ENCODE measurements at places on chromosomes 11 and 22.

DNA sequence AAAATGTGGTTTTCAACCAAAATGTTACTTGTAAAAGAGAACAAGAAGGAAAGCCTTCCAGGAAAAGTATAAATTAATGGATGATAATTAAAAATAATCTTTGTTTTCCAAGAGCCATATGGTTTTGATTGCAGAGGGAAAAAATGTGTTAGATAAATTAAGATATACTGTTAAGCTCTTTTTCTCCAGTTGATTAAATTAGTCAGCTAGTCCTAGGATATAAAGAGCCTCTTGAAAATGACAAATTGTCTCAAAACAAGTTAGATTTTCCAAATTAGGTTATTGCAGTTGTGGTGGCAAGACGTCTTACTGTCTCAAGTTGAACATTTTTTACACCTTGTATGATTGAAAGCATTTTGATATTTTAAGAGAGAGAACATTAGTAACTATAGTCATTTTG lies 110.9 kb downstream of the DYNC2H1 start:
- DNase-seq = no peak

GRCh38 chr11:45485070-45485707 lies 180.2 kb downstream of the CHST1 start:
- DNase-seq = peak; percentile 5

- DNase-seq = no peak
These were observed 12.5 kb downstream of the CDPF1 start for GRCh38 chr22:46237453-46238124.

GRCh38 chr11:46234311-46234710 lies 43.2 kb upstream of the CREB3L1 start:
- peak; percentile 39 for DNase-seq

DNA sequence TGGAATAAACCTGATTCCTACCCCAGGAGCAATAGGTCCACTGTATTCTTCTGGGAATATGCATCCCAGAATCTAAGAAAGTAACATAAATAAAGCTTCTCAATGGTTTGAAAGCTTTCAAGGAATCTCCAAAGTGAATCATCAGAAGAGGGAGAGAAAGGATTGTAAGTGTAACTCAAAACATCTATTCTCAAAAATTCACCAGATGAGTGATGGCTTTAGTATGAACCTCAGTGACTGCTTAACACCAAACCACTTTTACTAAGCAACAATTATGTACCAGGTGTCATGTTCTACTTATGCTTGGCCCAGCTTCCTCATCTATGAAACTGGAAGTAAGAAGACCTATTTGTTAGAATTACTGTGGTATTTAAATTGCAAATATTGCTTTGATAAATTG lies 7.4 kb downstream of the RAB38 start:
- DNase-seq = no peak

- DNase-seq = peak; percentile 87
These were observed 24.4 kb downstream of the P2RY2 start for GRCh38 chr11:73242251-73243092.

DNA sequence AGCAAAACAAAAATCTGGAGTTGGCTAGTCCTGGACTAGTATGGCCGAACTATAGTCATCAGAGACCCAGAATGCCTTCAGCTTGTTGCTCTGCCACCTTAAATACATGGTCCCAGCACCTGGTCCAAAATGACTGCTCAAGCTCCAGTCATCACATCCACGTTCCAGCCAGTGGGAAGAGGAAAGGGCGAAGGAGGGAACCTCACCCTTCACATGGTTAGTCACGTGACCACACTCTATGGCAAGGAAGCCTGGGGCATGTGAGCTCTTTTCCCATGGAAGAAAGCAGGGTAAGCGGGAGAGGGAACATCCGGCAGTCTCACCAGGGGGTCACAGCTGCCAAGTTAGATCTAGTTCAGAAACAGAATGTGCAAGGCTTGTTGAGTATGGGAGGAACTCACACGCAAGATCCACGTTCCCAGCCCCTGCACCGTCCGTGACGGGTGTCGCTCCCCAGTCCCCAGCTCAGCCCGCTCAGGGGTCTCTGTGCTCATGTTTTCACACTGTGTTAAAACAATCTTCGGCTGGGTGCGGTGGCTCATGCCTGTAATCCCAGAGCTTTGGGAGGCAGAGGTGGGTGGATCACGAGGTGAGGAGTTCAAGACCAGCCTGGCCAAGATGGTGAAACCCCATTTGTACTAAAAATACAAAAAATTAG lies 1.9 kb upstream of the ANO9 start:
- no peak for DNase-seq

- DNase-seq = peak; percentile 36
These were observed 8.3 kb upstream of the HTR3B start for GRCh38 chr11:113896156-113896879.

GRCh38 chr11:78429660-78430059 lies 12.0 kb upstream of the GAB2 start:
- no peak for DNase-seq

GRCh38 chr11:11514246-11514645 lies 107.6 kb downstream of the GALNT18 start:
- no peak for DNase-seq

DNA sequence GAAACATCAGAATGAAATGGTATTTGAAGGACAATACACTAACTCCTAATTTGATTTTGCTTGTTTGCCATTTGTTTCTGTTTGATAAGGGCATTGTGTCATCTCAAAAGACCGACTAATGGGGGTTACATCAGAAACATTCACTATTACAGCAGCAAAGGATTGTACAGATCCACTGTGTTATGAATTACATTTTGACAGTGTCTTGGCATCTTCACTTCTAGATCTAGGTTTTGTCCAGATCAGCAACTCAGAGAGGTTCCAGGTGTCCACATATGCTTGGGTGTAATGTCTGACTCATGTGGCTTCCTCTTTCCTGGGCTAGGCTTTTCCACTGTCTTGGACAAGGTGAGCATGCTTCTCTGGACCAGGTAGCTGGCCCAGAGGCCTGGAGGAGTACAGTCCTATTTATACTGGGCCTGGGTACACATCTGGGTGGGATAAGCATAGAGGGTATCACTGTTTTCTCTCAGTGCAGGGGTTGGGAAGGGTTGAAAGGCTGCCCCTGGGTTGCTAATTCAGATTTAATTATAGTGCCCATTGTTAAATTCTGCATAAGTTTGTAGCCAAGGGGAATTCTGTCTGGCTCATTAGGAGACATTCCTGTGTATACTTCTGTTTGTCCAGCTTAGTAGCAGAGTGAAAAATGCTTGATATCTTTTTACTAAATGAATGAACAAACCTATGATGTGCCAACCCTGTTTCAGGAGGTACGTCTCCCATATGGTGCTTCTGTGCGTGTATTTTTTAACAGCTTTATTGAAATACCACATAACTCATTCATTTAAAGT lies 23.8 kb downstream of the DDI1 start:
- no peak for DNase-seq

DNA sequence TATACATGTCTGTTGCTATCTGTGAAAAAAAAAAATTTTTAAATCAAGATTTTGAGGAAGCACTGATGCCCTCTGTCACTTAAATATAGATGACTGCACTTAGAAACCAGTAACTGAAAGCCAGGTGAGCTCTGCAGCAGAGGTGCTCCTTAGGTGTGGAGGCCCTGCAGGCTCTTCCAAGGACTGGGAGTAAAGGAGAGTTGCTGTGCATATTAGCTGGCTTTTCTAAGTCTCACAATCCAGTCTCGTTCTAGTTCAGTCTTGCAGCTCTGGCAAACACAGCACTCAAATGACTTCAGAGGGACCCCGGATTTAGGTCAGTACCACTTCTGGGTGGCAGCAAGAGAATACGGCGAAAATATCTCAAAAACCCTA lies 61.0 kb downstream of the LARGE2 start:
- no peak for DNase-seq

GRCh38 chr22:29346659-29347058 lies 31.2 kb upstream of the RASL10A start:
- DNase-seq = no peak

- DNase-seq = no peak
These were observed 201.6 kb upstream of the B3GAT1 start for GRCh38 chr11:134613646-134614045.

DNA sequence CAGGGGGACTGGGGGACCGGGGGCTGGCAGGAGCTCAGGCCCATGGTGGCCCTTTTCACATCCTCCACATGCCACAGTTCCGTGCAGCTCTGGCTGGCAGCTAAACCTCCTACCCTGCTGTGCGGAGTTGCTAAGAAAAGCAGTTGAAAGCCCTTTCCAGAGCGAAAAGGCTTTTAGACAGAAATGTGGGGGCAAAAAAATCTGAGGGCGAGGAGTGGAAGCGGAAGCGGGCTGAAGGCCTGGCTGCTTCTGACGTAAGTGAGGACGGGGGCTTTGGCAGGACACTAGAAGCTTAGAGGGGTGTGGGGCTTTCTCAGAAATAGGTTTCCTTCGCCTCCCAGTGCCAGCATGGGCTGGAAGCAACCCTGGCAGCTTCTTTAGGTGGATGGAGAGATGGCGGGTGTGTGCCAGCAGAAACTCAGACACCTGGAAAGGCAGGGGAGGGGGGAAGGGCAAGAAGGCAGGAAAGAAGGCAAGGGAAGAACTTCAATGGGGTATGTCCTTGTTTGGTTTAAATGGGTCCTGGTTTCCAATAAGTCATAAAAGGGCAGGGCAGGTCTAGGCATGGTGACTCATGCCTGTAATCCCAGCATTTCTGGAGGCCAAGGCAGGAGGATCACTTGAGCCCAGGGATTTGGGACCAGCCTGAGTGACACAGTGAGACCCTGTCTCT lies 11.2 kb upstream of the DGKZ start:
- DNase-seq = peak; percentile 51

DNA sequence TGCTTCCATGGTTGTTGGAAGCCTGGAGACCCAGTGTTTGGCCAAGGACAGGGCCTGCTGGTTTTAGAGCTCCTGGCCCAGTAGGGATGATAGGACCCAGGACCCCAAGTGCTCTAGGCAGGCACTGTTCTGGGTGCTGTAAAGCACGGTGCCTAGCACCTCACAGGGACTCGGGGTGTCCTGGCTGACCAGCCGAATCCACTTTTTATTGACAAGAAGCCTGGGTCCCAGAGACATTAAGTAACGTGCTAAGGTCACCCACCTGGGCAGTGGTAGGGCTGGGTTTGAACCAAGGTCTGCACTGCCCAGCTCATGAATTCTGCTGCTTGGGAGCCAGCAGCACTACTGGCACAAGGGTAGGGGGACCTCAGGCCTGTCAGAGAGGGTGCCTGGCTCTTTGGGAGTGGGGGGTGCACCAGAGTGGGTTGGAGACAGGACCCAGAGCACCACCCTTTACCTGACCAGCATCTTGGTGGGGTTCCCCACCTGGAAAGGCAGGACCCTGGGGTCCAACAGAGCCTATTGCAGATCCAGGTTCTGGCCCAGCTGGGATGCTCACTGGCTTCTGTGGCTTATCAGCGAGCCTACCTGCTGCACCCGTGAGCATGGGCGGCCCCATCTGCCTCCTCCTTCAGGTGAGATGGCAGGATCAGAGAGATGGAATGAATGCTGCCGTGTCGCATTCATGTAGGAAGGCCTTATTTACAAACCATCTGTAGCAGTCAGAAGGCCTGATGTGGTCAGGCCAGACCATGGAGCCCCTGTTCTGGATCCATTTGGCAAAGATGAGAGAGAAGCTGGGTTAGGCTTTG lies 52.0 kb downstream of the BCR start:
- DNase-seq = no peak

- DNase-seq = no peak
These were observed 135.8 kb upstream of the FIBIN start for GRCh38 chr11:26858098-26858497.

GRCh38 chr11:72443016-72443415 lies 8.7 kb upstream of the CLPB start:
- DNase-seq = no peak

GRCh38 chr11:1202776-1203504 lies 19.9 kb upstream of the MUC5B start:
- DNase-seq = peak; percentile 64

DNA sequence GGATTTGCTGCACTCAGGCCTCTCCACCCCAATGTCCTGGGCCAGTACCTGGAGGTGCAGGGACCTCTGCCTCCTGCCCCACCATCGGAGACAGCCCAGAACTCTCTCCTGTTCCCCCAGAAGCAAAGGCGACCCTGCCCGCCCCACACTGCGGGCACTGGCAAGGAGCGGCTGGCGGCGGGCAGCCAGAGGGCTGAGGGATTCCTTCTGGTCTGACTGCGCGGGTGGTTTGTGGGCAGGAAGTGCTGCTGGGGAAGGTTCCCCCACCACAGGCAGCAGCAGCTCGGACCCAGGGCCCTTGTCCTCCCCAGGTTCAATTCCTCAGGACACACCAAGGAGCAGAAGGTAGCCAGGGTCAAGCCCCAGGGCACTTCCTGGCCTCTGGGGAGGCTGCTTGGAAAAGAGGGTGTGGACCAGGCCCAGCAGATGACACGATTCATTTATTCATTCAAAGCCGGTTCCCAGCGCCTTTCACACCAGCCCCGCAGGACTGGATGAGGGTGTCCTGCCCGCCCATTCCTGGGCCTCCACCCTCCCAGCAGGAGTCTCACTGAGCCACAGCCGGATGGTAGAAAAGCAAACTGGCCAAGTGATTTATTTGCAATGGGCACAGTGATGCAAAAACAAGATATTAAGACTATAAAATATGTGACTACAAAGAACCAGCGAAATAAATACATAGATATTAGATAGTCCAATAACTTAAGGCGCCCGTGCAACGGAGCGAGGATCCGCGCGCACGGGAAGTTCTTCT lies 1.2 kb downstream of the PHLDA2 start:
- no peak for DNase-seq

DNA sequence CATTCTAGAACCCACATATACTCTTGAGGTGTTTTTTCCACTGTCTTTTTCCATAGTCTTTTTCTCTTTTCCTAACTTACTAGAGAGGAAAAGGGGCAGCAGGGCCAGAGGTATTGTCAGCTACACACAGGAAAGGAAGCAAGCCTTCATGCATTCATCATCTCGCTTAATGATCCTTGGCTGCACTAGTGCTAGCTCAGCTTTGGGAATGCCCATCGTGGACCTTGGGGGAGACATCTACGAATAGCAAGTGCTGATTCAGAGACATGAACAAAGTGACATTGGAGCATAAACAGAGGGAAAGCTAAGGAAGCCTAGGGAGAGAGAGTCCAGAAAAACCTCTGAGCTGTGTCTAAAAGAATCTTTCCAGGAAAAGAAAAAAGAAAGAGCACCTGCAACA lies 466.3 kb upstream of the ARHGAP42 start:
- DNase-seq = no peak

DNA sequence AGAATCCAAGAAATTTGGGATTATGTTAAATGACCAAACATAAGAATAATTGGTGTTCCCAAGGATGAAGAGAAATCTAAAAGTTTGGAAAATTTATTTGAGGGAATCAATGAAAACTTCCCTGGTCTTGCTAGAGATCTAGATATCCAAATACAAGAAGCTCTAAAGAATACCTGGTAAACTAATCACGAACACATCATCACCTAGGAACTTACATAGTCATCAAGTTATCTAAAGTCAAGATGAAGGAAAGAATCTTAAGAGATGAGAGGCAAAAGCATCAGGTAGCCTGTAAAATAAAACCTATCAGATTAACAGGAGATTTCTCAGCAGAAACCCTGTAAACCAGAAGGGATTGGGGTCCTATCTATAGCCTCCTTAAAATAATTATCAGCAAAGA lies 46.9 kb downstream of the GAS2 start:
- DNase-seq = no peak

DNA sequence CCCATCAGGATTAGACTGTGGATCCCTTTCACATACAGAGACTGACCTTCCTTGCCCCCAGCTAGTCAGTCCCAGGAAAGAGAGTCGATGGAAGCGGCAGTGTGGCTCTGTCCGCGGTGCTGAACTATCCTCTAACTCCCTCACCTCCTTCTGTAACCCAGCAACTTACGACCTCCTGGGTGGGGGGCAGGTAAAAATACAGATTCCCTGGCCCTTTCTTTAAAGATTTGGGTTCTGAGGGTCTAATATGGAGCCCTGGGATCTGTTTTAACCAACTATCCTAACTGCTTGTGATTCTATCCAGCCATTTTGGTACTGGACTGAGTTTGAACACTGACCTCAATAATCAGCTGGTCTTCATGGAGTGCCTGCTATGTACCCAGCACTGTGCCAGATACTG lies 23.2 kb downstream of the MFNG start:
- DNase-seq = peak; percentile 54

Measured in right hindlimb (tissue), 1 donor.